ENCODE measurements at places on chromosomes 6 and 20.

DNA sequence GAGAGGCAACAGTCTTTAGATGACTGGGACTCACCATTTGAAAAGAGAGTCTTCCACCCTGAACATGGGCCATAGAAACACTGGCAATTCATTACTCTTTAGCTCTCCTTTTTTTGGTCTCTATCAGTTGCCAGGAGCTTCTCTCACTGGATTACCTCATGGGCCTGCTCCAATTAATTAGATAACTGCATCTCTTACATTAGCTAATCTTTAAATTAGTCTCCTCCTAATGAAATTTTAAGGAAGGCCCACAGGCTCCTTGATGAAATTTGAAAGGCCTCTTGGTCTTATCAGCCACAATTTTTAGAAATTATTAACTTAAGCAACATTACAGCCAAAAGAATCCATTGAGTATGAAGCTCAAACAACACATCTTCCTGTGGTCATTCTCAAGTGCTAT lies 184.4 kb downstream of the UNC5CL start:
- no peak for DNase-seq

DNA sequence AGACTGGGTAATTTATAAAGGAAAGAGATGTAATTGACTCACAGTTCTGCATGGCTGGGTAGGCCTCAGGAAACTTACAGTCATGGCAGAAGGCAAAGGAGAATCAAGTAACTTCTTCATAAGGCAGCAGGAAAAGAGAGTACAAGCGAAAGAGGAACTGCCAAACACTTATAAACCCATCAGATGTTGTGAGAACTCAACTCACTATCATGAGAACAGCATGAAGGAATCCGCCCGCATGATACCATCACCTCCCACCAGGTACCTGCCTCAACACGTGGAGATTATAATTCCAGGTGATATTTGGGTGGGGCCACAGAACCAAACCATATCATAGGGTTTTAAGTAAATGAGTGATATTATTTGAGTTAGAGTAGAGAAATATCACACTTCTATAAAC lies 189.3 kb downstream of the TSHZ2 start:
- DNase-seq = no peak

- no peak for DNase-seq
Measured at GRCh38 chr6:135514706-135515105, 17.2 kb upstream of the AHI1 start.

DNA sequence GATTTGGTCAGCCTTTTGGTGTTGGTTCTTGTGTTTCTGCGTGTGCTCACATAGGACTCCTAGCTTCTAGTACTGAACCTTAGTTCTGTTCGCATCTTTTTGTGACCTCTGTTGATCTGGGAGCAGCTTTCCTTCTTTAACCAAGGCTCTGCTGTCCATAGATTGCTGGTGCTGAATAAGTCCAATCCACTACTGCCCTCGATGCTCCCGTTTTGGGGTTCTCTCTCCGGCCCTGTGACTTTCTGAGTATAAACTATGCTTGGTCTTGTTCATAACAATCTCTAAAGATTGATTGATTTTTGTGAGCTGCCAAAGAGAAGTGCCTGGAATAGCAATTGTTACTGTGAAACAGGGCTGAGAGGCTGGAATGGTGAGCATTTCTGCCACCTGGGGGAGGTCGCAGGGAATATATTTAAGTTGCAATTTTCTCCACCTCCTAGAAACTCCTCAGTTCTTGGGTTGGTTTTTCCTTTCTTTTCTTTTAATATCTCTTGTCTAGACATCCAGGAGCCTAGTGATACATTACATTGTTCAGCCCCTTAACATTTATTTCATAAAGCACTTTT lies 422.9 kb upstream of the CHD6 start:
- DNase-seq = no peak

DNA sequence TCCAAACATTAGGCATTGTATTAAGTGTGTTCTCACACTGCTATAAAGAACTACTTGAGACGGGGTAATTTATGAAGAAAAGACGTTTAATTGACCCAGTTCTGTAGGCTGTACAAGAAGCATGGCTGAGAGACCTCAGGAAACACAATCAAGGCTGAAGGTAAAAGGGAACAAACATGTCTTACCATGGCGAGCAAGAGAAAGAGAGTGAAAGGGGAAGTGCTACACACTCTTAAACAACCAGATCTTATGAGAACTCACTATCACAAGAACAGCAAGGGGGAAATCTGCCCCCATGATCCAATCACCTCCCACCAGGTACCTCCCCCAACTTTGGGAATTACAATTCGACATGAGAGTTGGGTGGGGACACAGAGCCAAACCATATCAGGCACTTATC lies 86.6 kb upstream of the TOP1 start:
- no peak for DNase-seq

GRCh38 chr6:108948181-108948661 lies 100.0 kb downstream of the ARMC2 start:
- no peak for DNase-seq

- DNase-seq = no peak
Measured at GRCh38 chr6:29424575-29424974, 9.8 kb downstream of the OR12D1 start.

- peak; percentile 95 for DNase-seq
Measured at GRCh38 chr20:7703551-7703961, 236.7 kb downstream of the HAO1 start.

DNA sequence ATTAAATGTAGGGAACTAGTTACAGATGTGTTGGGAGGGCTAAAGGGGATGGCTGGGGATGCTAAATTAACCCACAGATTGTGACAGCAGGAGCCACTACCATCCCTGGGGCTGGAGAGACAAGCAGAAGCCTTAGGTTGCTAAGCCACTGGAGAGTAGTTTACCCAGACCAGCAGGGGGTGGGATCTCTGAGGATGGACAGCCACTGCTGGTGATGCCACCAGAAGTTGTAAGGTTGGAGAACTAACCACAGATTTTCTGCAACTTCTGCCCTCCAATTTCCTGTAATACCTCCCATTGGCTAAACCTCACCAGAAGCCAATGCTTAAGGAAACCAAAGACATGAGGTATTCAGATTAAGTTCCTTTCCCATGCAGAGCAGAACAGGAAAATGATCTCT lies 139.6 kb upstream of the NOX3 start:
- DNase-seq = no peak

DNA sequence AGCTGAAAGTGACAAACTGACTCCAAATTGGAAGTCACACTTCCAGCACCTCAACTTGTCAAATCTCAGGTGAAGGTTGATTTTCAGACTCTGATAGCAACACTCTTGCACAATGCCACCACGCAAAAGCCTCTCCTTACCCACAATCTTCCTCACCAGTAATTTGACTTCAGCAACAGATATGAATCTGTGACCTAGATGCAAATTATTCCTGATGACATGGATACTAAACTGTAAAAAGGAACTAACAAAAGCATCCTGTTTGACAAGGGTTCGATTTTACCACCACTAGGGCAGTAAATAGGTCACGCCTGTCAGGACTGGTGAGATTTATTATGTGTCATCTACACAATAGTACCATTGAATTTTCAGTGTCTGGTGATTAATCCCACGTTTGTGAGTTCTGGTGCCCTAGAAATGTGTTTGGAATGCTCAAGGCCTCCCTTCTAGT lies 134.4 kb upstream of the COL21A1 start:
- DNase-seq = no peak

DNA sequence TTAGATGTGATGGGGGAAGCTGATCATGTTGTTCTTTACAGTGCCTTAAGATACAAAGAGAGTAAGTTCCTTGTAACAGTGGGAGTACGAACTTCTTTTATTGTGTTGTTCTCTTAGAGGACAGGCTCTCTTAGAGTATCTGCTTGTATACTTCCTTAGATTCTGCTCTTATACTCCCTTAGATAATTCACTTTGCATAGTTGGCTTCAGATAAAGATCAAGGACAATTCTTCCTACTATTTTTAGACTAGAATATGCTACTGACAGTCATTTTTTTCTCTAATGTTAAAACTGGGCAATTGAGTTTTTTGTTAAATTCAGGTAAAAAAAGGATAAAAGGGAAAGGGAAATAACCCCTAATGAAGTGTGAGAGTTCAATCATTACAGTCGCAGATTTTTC lies 138.7 kb downstream of the MYB start:
- no peak for DNase-seq

DNA sequence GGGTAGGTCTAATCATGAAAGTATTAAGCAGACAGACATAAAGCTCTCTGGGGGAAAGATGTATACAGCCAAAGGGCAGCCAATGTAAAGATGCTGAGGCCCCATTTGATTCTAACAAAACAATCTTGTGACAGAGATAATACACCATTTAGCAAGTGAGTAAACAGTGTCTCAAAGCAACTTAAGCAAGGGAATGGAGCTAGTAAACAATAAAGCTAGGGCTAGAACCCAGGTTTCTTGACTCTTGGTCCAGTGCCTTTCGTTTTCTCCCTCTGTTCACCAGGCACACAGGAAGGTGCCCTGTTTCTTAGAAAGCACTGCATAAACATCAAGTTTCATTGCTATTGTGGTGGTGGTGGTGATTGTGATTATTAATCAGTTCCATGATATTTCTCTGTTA lies 5.1 kb downstream of the ELOVL2 start:
- no peak for DNase-seq

- no peak for DNase-seq
Measured at GRCh38 chr6:2077826-2078225, 167.6 kb downstream of the GMDS start.

DNA sequence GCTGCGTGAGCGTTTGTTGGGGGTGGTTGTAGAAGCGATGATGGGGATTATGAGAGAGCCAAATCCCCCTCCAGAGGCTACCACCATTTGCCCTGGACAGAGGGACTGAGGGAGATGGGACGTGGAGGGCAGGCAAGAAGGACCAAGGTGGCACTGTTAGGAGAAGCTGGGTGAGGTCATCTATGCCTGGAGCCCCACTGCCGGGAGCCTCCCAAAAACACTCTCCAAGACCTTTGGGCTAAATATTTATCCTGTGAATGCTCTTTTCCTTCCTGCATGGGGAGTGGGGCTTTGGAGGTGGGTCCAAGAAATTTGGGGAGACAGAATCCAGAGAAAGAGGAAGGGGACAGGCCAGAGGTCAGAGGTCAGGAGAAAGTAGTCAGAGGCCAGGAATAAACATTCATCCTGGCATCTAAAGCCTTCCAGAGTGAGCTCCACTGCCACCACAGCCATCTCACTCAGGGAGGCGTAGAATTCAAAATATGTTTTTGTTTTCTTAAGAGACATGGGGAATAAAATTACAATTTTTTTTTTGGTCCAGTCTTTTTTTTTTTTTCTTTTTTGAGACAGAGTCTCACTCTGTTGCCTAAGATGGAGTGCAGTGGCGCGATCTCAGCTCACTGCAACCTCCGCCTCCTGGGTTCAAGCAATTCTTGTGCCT lies 17.8 kb upstream of the PTGIS start:
- DNase-seq = no peak

- no peak for DNase-seq
Measured at GRCh38 chr6:44514085-44514484, 126.6 kb downstream of the CDC5L start.

DNA sequence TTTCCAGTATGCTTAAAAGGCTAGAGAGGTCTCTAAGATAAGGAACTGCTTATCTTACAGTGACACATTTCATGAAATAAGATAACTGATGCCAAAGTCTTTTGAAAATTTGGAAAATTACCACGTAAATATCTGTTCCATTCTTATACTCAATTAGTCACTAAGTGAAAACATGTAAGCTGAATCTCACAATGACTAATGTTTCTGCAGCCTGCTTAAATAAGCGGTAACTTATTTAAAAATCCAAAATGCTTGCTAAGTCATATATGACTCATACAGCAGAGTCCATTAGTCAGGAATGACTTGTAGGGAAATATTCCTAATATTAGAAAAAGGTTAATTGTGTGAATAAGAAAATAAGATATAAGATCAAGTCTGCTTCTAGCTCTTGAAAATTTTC lies 27.8 kb upstream of the LGSN start:
- DNase-seq = no peak

- DNase-seq = no peak
Measured at GRCh38 chr20:1417273-1417672, 24.4 kb upstream of the FKBP1A start.

GRCh38 chr6:83609248-83609647 lies 96.9 kb downstream of the PRSS35 start:
- peak; percentile 92 for DNase-seq

GRCh38 chr20:24046888-24047287 lies 58.3 kb upstream of the GGTLC1 start:
- no peak for DNase-seq

- DNase-seq = no peak
Measured at GRCh38 chr6:105678516-105678915, 275.6 kb upstream of the PREP start.

DNA sequence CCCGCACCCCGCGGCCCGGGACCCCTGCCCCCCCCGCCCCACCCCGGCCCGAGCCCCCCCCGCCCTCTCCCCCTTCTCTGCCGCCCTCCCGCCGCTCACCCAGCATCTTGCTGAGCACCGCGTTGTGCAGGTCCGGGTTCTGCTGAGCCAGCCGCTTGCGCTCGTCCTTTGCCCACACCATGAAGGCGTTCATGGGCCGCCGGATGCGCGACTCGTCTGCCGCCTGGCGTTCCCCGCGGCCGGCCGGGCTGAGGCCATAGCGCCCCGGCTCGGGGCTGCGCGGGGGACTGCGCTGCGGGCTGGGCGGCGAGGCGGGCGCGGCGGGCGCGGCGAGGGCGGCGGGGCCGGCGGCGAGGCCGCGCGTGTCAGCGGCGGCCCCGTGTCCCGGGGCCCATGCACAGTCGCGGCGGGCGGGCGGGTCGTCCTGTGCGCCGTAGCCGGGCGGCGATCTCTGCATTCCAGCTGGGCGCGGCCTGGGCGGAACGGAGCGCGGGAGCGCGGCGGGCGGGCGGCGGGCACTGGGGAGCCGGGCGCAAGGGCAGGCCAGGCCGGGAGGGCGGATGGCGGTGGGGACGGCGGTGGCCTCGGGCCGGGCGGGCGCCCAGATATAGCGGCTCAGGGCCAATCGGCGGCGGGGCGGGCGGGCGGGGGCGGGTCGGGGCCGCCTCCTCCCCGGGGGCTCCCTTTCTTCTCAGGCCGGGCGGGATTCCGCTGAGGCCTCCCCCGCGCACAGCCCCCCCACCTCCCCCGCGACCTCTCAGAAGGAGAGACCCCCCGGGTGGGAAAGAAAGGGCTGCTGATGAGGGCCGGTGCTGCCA lies at the start of gene SOX18:
TSS of gene SOX18 (minus strand) at position 580 of the 818 bp plus-strand sequence. CDS start at position 457, 123 bp downstream.
- DNase-seq = no peak

DNA sequence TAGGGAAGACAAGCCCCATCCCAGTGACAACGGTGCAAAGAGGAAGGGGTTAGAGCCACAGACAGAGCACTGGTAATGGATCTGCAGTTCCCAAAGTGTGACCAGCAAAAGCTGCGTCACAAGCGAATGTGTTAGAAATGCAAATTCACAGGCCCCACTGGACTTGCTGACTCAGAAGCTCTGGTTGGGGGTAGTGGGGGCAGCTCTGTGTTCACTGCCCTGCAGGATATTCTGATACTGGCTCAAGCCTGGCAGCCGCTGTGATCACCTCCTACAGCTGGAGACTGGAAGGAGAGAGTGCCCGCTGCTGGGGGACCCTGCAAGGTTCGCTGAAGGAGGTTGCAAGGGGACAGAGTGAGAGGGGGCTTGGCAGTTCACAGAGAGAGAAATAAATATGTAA lies 179.7 kb upstream of the CDH4 start:
- no peak for DNase-seq

- no peak for DNase-seq
Measured at GRCh38 chr6:164034602-164035140, 620.2 kb downstream of the QKI start.

All from NCI-H1436 (cell line).